Foreskin keratinocyte (primary cell): ENCODE measurements at places on chromosomes 1 and 21. TPM values are rescaled to one million over a fixed set of nuclear protein-coding genes. Genes with fewer than 3 reads are reported as not detected.

STUM gene
- not detected in 2 replicates for total RNA-seq

RSPO1 gene
- not detected in 2 replicates for total RNA-seq

MRPS15 gene
- 166 and 181 TPM in 2 replicates for total RNA-seq

NPHS2 gene
- total RNA-seq, result not detected in 2 replicates

GPR37L1 gene
- 0.03 TPM in 1 of 2 replicates, not detected in the other for total RNA-seq

UBXN11 gene
- 5.6 and 9.9 TPM in 2 replicates for total RNA-seq

AADACL3 gene
- total RNA-seq, result not detected in 2 replicates

LORICRIN gene
- total RNA-seq, result not detected in 2 replicates

EXTL1 gene
- total RNA-seq, result 0.04 and 0.07 TPM in 2 replicates

CELA2A gene
- not detected in 2 replicates for total RNA-seq

CCDC185 gene
- total RNA-seq, result not detected in 2 replicates

FGGY gene
- 8.6 and 9.9 TPM in 2 replicates for total RNA-seq

HRNR gene
- total RNA-seq, result not detected in 2 replicates

MAP3K21 gene
- total RNA-seq, result 8.3 and 10.2 TPM in 2 replicates

TDRD5 gene
- total RNA-seq, result not detected in 2 replicates

MKNK1 gene
- total RNA-seq, result 21.5 and 29.8 TPM in 2 replicates

NOS1AP gene
- total RNA-seq, result 0.27 and 0.32 TPM in 2 replicates

MNDA gene
- not detected in 2 replicates for total RNA-seq

DDI2 gene
- total RNA-seq, result 14.4 and 15.3 TPM in 2 replicates

DPM3 gene
- 37.4 and 45.2 TPM in 2 replicates for total RNA-seq

CLCA1 gene
- not detected in 2 replicates for total RNA-seq

GRIK1 gene
- not detected in 2 replicates for total RNA-seq

GREM2 gene
- not detected in 2 replicates for total RNA-seq

LIN28A gene
- total RNA-seq, result not detected in 2 replicates

C4BPA gene
- not detected in 2 replicates for total RNA-seq

SPRR2B gene
- 0.18 TPM in 1 of 2 replicates, not detected in the other for total RNA-seq

PGBD5 gene
- total RNA-seq, result 0.14 and 0.20 TPM in 2 replicates

RPTN gene
- total RNA-seq, result 0.04 and 0.07 TPM in 2 replicates

SLC9C2 gene
- total RNA-seq, result not detected in 2 replicates

TMEM201 gene
- total RNA-seq, result 9.4 and 10.4 TPM in 2 replicates

DCST2 gene
- total RNA-seq, result 0.07 and 0.27 TPM in 2 replicates

FLG gene
- 0.18 and 0.34 TPM in 2 replicates for total RNA-seq

EPHB2 gene
- 0.14 TPM in 1 of 2 replicates, not detected in the other for total RNA-seq

CLCNKA gene
- total RNA-seq, result not detected in 2 replicates

CLCA4 gene
- total RNA-seq, result 0.07 TPM in 1 of 2 replicates, not detected in the other

IGSF5 gene
- not detected in 2 replicates for total RNA-seq

TPM3 gene
- total RNA-seq, result 529 and 545 TPM in 2 replicates

GJA5 gene
- total RNA-seq, result 1.8 and 2.0 TPM in 2 replicates

RXRG gene
- total RNA-seq, result not detected in 2 replicates

CHIA gene
- not detected in 2 replicates for total RNA-seq

WNT4 gene
- 0.21 and 0.24 TPM in 2 replicates for total RNA-seq

IFNGR2 gene
- total RNA-seq, result 90.0 and 93.6 TPM in 2 replicates

DESI2 gene
- 47.8 TPM in 2 replicates for total RNA-seq

SYF2 gene
- total RNA-seq, result 30.8 and 32.4 TPM in 2 replicates

KRTAP12-2 gene
- not detected in 2 replicates for total RNA-seq

SH3BP5L gene
- 16.8 and 18.5 TPM in 2 replicates for total RNA-seq

FCRL1 gene
- not detected in 2 replicates for total RNA-seq

SSR2 gene
- 175 and 203 TPM in 2 replicates for total RNA-seq
